ENCODE measurements at places on chromosomes 2 and 18. TPM values are rescaled to one million over a fixed set of nuclear protein-coding genes. Genes with fewer than 3 reads are reported as not detected.

Gene SULT1C4
- not detected for total RNA-seq

Gene REG1B
- not detected for total RNA-seq

Gene ASPRV1
- total RNA-seq, result 0.70 TPM

Gene MARCHF4
- 7.8 TPM for total RNA-seq

Gene TRPM8
- total RNA-seq, result not detected

Gene CPO
- total RNA-seq, result not detected

Gene GTF2A1L
- 1.2 TPM for total RNA-seq

Gene MAL
- total RNA-seq, result not detected

Gene CD8B2
- not detected for total RNA-seq

Gene SH3RF3
- 8.1 TPM for total RNA-seq

Gene PROKR1
- total RNA-seq, result not detected

Gene RIT2
- total RNA-seq, result not detected

Gene NRBP1
- total RNA-seq, result 91.0 TPM

Gene RGPD4
- not detected for total RNA-seq

Gene DPP4
- 96.3 TPM for total RNA-seq

Gene CDH19
- total RNA-seq, result not detected

Gene FEV
- total RNA-seq, result not detected

Gene KRTCAP3
- 5.2 TPM for total RNA-seq

Gene UGT1A3
- not detected for total RNA-seq

Gene DSC3
- 2.8 TPM for total RNA-seq

Gene ERMN
- total RNA-seq, result not detected

Gene GALNT14
- total RNA-seq, result 0.09 TPM

Gene BCL11A
- total RNA-seq, result 1.3 TPM

Gene SERPINB11
- not detected for total RNA-seq

Gene STARD6
- not detected for total RNA-seq

Gene EML6
- total RNA-seq, result 0.09 TPM
